ENCODE measurements at places on chromosomes 11 and 22. TPM values are rescaled to one million over a fixed set of nuclear protein-coding genes. Genes with fewer than 3 reads are reported as not detected.

CKAP5 gene
- total RNA-seq = 66.6 TPM

TST gene
- 42.4 TPM for total RNA-seq

DDTL gene
- 2.9 TPM for total RNA-seq

MUC5B gene
- not detected for total RNA-seq

HTR3A gene
- total RNA-seq = not detected

MRGPRX4 gene
- 0.55 TPM for total RNA-seq

POLR2F gene
- 134 TPM for total RNA-seq

BTBD18 gene
- not detected for total RNA-seq

PDE3B gene
- total RNA-seq = not detected

RGL4 gene
- total RNA-seq = not detected

EFCAB6 gene
- total RNA-seq = 0.11 TPM
